ENCODE measurements at places on chromosomes 1 and 21.
A peak's percentile ranks its signal among the peaks of the same experiment; 100 is the strongest.

- DNase-seq = no peak
Measured at GRCh38 chr1:155910621-155911121, 478 bp downstream of the RIT1 start.

GRCh38 chr1:199706826-199707606, 320.5 kb upstream of the NR5A2 start:
- DNase-seq = no peak

DNA sequence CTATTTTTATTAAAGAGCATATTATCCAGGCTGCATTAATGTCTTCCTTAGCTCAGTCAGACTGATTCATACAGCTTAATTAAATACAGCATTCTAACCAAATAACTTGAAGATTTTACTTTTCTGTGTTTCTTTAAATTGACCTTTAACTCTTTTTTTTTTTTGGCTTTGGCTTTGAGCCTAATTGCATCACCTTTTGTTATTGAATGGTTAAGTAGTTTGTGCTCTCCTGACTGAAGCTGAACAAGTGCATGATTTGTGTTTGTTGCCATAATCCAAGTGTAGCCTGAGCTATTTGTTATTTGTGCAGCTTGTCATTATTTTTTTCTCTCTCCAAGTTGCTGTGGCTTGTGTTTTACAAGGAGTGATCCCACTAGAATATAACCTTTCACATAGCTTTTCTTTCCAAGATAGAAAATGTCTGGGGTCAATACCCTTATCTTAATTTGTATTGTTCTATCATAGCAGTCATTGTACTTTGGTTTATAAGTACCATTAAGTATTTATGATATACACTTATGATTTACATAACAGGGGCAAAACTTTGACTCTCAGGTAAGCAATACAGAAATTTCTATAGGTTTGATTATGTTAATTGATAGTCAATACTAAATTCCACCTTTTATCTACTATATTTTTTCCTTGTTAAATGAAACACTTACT, 31.6 kb downstream of the CDC14A start:
- no peak for DNase-seq

DNA sequence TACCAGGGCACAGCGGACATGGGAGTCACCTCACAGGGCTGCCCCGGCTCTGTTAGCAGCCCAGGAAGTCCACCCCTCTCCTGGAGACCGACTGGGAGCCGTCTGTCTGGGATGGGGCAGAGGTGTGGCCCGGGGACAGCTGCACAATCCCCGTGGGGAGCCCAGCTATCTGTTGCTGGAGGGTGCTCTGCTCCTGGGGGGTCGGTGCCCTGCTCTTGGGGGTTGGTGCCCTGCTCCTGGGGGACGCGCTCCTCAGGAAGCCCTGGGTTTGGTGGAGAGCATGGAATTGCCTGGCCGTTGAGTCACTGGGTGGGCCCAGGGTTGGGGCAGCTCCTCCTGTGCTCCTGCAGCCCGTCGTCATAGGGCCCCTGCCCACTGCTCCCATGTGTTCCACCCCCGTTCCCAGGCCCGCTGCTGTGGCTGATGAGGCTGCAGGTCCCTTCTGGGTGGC, 39.3 kb downstream of the AGPAT3 start:
- no peak for DNase-seq

DNA sequence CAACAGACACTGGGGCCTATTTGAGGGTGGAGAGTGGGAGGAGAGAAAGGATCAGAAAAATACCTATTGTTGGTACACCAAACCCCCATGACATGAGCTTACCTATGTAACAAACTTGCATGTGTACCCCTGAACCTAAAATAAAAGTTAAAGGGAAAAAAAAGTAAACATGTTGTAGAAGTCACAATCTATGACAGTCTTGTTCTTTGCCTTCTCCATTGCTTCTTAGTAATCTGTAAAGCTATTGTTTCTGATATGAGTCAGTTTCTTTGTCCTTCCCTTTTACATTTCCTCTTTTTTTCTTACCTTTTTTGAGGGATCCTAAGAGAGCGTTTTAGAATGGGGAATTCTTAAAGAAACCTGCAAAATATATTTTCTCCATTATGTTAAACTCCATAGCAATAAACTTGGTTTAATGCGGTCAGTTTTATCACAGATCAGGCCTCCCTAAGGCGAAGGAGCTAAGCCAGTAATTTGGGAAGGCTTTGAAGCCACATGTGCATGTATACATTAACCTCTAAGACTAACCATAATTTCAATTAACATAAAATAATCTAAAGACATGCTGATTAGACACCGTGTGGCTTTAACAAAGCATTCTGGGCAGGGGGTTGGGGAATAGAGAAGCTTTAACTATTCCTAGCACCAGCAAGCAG, 77.8 kb upstream of the C1orf105 start:
- peak; percentile 8 for DNase-seq

DNA sequence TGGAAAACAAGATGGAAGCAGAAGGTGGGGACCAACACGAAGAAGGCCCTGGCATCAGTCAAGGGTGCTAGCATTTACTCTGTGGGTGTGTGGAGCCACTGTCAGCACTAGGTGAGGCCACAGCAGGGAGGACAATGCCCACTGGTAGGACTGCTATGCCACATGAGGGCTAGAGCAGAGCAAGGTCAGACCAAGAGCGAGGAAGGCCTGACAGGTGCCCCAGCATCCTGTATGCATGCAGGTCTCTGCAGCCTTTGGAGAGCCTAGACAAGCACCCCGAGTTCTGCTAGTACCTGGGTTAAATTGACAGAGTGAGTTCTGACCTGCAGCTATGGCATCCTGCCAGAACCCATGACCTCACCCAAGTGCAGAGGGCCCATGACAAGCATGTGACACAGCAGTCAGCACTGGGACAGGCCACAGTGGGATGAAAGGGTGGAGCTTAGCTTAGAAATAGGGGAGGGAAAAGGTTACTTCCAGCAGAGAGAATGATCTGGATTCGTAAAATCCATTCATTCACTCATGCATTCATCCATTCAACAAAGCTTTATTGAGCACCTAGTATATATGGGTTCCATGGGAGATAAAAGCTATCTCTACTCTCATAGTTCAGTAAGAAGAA, 9.0 kb upstream of the CSF1 start:
- DNase-seq = no peak

DNA sequence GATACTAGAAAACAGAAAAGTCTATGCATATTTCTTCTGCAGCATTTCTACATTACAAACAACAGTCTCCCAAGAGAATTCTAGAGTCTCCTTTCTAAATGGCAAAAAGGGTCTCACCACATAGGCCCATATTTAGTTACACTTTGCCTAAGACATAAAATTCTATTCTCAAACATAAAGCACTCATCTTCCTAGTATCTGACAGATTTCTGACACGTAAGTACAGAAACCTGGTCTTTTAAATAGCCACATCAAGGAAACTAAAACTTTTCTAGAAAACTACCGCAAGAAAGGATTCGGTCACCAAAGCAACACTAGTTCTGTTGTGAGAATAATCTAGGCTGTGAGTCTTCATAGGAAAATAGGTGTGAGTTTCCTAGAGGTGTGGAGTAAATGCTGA, 33.6 kb upstream of the CTSK start:
- DNase-seq = no peak

DNA sequence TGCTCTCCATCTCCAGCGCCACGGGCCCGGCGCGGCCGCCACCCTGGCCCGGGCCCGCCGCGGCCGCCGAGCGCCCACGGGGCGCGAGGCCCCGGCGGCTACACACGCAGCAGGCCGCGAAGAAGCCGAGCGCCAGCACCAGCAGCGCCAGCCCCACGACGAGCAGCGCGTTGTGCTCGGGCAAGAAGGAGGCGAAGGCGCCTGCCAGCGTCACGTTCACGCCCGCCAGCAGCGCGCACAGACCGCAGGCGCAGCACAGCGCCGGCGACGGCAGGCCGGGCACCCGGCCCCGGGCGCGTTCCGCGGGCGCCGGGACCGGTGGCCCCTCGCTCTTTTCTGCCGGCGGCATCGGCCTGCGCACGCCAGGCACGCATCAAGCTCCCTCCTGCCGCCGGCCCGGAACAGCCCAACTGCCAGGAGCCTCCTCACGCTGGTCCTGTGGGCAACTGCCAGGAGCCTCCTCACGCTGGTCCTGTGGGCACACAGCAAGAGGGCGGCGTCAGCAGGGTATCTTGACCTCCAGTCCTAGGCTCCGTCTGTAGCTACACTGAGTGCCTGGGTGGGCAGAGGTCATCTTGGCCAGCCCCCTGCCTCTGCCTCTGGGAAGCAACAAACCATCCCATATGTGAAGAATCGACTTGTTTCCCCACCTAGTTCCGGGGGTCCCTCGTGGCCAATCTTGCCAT, 18.1 kb downstream of the KNCN start:
- no peak for DNase-seq

- DNase-seq = no peak
Measured at GRCh38 chr1:245763873-245764331, 609.1 kb downstream of the KIF26B start.

- no peak for DNase-seq
Measured at GRCh38 chr1:178238722-178239510, 145.0 kb downstream of the RASAL2 start.

DNA sequence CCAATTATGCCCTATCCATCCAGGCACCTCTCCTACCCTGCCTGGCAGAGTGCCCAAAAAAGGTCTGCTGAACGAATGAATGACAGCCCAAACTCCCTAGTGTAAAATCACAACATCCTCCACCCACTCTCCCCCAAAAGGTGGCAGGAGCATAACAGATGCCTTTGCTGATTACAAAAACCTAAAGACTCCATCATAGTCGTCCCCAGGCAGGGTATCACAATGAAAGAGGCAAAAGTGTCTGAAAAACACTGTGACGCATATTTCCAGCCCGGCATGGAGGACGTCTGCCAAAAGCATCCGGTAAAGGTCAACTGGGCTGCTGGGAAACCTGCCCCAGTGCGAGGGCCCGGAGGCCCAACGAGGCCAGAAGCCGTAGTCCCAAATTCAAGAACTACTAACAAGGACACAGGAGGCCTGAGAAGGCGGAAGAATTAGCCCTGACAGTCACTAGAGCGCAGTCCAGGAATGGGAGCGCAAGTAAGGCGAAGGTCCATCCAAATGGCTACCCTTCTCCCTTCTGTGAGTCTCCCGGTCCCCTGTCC, 576 bp downstream of the SMIM12 start:
- DNase-seq = peak; percentile 13

GRCh38 chr1:35398739-35399138, 130.2 kb downstream of the ZMYM4 start:
- DNase-seq = no peak

GRCh38 chr1:225882694-225883615, 775 bp upstream of the TMEM63A start:
- DNase-seq = no peak

DNA sequence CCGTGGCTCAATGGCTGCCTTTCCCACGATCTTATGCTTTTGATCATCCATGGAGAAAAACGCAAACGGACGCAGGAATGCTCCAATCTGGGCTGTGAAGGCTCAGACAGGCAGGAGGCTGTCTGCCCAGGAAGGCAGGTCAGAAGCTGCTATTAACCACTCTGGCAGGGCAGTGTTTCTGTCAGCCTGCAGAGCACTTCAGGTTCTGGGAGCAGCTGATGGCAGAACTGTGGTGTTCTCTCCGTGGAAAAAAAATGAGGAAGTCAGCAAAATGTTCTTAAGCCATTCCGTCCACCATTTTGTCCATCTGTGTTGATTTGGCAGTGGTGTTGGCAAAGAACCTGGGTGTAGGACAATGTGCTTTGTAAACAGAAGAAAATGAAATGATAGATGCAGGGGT, 91.7 kb downstream of the SIM2 start:
- no peak for DNase-seq

DNA sequence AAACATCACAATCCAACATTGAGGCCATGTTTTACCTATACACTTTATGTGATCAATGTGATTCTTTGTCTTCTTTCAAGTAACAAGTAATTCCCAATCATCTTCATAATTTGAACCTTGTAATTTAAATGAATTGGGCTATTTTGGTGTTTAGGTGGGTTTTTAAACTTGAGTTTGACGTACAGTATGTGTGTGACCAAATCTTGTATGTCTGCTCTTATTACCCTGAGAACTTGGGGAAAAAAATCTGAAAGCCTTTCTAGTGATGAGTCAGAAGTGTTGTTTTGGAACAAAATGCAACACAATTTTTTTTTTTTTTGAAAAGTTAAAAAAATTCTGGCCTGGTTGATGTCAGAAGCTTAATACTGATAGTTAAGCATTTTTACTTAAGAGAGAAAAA, 68.5 kb downstream of the HHAT start:
- no peak for DNase-seq

DNA sequence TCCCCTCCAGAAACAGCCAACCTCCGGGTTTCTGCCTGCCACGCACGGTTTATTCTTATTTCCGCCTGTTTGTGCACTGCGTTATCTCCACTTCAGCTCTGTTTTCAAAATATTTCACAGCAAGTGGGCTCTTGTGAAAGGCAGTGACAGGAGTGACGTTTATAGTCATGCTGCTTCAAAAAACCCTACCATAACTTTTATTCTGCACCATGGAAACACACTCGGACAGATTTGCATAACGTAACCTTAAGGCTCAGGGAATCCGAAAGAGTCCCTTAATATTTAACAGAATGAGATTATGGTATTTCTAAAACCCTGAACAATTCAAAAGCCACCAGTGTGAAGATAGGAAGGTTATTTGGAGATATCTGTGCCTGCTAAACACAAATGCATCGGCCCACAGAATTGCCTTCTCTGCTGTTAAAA, 782 bp upstream of the SDE2 start:
- DNase-seq = peak; percentile 30

- DNase-seq = peak; percentile 4
Measured at GRCh38 chr1:33578557-33579448, 106.4 kb downstream of the ZSCAN20 start.

DNA sequence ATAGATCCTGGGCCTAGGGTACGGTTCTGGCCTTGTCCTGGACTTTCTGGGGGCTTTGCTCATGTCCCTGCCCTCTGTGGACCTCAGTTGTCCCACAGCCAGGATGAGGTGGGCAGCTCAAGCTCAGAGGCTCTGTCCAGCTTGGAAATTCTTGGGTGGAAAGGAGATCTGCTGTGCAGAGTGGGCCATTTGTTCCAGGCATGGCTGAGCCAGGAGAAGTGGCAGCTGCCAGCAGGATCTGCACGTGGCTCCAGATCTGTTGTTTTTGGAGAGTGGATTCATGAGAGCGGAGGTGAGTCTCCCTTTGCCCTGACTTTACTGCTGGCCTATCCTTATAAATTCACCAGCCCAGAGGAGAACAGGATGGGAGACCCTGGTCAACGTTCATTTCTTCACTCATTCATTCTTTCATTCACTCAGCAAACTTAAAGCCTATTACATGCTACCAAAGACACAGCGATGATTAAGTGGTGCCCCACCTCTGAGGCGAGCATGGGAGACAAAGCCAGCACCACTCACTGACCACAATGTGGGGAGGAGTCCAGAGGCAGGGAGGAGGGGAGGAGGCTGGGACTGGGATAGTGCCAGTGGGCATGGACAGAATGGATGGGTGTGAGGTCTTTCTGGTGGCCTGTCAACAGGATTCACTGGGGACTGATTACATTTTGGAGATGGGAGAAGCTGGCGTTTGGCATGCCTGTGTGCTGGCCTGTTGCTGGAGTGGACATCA, 205.1 kb downstream of the TRABD2B start:
- DNase-seq = no peak

DNA sequence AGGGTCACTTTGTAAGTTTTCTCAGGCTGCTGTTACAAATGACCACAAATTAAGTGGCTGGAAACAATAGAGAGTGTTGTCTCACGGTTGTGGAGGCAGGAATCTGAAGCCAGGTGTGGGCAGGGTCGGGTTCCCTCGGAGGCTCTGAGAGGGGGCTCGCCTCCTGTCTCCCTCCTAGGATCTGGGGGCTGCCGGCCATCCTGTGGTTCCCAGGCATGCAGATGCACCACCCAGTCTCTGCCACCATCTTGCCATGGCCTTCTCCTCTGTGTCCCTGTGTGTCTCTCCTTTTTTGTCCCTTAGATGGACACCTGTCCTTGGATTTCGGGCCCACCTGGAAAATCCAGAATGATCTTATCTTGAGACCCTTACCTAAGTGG, 4.8 kb downstream of the TP73 start:
- no peak for DNase-seq

- DNase-seq = no peak
Measured at GRCh38 chr1:231147896-231148295, 14.0 kb upstream of the TRIM67 start.

Data from AML-193 (cell line).